ENCODE measurements at places on chromosomes 7 and 10.

- DNase-seq: no peak
Observed at GRCh38 chr10:77247031-77247990, 390.3 kb downstream of the KCNMA1 start.

GRCh38 chr10:50398823-50399222 lies 147.5 kb upstream of the ASAH2 start:
- no peak for DNase-seq

GRCh38 chr7:116724560-116725231 lies 52.7 kb downstream of the MET start:
- no peak for DNase-seq

DNA sequence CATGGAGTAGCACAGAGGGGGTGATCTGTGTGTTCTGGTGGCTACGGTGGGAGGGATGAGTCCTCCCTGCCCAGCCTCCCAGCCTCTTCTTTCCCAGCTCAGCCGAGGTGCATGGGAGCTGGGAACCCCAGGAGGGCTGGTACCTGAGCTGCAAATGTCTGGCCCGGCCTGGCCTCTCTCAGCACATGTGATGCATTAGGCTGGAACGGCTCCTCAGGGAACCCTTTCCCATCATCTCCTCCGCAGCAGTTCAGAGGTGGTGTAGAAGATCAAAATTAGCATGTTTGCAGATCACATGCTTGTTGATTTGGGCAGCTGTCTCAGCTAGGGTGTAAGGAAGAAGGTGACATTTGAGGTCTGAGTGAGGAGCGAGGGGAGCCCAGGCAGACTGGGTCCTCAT lies 126.6 kb downstream of the EMX2 start:
- no peak for DNase-seq

GRCh38 chr10:32038777-32039176 lies 17.4 kb downstream of the KIF5B start:
- no peak for DNase-seq
